ENCODE measurements at places on chromosomes 6 and 20.

- DNase-seq = no peak
Measured at GRCh38 chr20:62355878-62356588, 11.1 kb downstream of the LAMA5 start.

GRCh38 chr6:50025258-50025657, 3.5 kb upstream of the DEFB110 start:
- no peak for DNase-seq

DNA sequence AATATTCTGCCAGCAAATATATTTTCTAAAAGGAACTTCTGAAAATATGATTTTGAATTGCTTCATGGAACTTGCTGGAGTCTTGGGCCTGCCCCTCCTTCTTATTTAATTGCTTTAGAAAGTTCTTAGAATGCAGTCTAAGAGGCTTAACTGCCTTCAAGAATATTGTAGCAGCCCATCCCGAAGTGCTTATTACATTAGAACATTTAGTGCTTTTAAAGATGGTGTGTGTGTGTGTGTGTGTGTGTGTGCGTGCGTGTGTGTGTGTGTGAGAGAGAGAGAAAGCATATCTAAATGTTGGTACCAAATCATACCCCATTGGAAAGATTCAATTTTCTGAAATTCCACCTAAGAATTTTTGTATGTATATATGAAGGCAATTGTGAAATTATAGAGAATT, 193.5 kb downstream of the SLC24A3 start:
- no peak for DNase-seq

- peak; percentile 31 for DNase-seq
Measured at GRCh38 chr6:113994934-113995342, 24.0 kb upstream of the HDAC2 start.

DNA sequence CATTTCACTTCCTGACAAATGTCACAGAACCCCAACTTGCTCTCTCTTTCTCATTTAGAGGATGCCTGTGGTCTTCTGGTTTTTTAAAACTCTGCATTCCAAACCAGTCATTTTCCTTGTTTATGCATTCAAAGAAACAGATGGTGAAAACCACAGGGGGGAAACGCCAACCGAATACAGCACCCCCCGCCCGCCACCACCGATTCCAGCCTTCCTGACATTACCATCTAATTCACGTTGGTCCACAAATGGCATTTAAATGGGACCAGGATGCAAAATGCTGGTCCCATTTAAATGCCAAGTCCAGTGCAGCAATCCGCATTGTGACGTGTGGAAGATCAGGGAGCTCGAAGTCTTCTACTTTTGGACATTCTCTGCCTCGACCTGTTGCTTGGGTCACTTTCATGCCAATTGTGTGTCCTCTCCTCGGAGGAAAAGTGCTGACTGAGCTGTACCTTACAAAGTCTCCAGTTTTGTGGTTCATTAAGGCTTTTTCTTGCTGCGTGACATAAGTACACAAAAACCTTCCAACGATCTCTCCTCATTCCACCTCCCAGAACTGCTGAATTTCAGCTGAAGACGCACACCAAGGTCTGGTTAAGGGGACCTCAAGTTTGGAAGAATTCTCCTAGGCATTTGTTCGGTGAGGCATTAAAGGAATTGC, 35.8 kb downstream of the NEDD9 start:
- DNase-seq = no peak

DNA sequence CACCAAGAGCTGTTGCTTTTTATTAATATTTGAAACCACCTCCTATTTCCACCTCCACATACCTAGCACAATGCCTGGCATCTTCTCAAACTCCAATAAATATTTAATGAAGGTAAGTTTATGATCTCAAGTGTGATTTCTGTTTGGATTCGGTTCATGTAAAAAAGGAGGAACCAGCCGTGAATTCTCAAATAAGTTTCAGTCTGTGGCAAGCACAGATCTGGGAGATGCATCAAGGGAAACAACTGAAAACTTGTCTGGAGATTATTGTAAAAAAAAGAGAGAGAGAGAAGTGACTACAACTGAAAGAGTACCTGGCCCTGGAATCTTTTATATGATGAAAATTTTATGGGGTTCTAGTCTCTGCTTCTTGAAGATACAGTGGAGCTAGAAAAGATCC, 52.8 kb upstream of the PNRC1 start:
- no peak for DNase-seq
